ENCODE measurements at places on chromosomes 7 and 10. TPM values are rescaled to one million over a fixed set of nuclear protein-coding genes. Genes with fewer than 3 reads are reported as not detected.
A peak's percentile ranks its signal among the peaks of the same experiment; 100 is the strongest.

DNA sequence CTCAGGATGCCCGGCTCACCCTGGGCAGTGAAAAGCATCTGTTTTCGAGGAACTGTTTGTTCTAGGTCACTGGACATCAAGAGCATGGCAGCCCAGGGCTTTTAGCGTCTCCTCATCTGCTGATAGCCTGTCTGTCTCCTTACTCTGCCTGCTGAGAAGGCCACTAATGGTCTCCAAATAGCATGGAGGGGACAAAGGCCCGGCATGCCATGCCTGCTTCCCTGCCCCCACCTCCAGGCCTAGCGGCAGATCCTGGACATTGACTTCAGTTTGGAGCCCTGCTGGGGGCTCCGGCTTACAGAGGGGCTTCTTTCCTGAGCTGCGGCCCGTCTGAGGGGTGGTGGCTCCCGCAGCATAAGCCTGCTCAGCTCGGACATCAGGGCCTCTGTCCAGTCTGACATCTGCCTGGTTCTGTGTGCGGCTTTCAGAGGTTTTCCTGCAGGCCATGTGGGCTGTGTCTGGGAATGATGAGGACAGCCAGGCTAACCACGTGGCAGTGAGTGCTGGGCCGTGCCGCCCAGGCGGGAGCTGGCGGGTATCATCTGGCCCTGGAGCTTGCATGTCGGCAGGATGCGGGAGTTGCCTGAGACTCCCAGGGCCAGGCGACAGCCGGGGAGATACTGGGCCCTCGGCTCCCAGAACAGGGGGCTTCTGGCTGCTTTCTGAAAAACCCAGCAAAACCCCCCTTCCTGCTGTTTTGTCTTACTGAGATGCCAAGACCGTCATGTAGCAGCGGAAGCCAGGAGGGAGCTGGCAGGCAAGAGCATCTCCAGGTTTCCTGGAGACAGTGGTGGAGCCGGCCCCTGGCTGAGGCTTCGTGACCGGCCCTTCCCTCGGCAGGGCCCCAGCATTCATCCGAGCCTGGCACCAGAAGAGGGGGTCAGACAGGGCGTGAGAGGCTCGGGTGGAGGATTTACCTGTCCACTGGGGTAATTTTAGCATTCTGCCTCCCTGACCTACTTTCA is 9.2 kb downstream of the PFKFB3 start:
- DNase-seq, result no peak

GRCh38 chr10:111151595-111152307 is 74.9 kb downstream of the ADRA2A start:
- no peak for DNase-seq

DNA sequence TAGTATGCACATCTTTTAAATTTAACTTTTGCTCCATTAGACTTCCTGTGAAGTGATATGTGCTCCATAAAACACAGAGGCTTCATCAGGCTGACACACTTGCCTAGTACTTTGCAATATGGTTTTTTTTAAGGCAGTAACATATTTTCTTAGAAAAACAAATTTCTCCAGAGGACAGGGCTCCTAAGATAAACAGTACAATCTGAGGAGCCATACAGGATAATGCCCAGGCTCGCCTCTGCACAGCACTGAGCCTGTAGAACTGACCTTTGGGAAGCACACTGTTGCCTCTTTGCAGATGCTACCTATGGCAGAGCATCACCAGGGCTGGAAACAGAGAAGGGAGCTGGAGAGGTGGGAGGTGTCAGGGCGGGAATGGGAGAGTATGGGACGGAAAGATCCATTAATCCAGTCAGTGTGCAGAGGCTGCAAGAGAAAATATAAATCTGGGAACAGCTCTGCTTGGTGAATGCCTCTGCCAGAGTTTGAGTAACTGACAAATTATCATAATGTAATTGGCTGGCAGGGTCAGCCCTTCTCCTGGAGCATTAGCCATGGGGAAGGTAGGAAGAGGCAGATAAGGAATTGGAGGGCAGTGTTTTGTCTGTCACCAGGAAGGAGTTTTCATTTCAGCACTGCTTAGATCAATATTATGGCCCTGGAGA is 132.3 kb downstream of the CREB5 start:
- no peak for DNase-seq

DNA sequence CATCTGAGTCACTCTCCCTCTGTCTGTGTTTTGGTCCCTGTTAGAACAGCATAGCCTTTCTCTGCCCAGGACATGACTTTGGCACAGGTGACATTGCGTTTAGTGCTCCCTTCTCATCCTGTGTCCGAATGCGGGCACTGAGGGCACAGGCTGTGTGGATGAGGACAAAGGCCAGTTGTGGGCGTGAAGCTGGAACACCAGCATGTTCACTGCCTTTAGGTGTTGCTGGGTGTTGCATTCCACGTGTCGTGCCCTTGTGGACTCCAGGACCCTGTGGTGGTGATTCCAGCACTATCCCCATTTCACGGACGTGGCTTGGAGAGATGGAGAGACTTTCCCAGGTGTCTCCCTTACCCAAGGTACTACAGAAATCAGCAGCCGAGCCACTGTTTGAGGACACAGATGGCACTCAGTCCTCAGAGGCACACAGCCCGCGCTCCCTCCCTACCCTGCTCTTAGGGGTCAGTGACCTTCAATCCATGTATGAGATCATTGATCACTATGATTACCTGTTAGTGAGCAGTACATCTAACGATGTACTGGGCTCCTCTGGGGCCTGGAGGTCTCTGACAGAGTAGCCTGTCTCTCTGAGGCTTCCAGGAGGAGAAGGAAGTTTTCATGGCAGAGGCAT is 917 bp upstream of the CNPY1 start:
- no peak for DNase-seq

GRCh38 chr7:101676956-101677355 is 47.9 kb upstream of the MYL10 start:
- DNase-seq, result no peak

DNA sequence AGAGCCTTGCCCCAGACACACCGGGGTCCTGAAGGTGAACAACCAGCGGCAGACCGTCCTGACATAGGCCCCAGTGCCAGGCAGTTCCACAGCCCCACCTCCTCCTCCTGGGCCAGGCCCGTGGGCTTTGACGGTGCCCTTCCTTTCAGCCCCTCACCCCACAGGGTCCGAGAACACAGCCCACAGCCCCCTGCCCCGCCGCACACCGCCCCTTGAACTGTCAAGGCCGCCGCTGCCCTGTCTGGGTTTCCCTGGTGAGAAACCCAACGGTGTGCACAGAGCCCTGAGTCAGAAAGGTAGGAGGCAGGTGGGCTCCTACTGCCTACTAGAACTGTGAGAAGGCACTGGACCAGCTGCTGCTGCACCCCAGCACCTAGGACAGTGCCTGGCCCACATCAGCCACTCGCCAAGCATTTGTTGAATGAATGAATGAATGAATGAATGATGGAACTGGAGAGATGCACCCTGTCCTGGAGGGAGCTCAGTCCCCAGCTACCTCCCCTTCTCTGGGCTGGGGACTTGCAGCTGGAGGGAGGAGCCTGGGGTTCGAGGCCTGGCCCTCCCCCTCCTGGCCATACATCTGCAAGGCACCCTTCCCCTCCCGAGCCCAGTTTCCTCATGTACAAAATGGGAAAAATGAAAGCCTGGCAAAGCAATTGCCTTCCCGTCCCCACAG is 117.9 kb downstream of the SLIT1 start:
- no peak for DNase-seq

DNA sequence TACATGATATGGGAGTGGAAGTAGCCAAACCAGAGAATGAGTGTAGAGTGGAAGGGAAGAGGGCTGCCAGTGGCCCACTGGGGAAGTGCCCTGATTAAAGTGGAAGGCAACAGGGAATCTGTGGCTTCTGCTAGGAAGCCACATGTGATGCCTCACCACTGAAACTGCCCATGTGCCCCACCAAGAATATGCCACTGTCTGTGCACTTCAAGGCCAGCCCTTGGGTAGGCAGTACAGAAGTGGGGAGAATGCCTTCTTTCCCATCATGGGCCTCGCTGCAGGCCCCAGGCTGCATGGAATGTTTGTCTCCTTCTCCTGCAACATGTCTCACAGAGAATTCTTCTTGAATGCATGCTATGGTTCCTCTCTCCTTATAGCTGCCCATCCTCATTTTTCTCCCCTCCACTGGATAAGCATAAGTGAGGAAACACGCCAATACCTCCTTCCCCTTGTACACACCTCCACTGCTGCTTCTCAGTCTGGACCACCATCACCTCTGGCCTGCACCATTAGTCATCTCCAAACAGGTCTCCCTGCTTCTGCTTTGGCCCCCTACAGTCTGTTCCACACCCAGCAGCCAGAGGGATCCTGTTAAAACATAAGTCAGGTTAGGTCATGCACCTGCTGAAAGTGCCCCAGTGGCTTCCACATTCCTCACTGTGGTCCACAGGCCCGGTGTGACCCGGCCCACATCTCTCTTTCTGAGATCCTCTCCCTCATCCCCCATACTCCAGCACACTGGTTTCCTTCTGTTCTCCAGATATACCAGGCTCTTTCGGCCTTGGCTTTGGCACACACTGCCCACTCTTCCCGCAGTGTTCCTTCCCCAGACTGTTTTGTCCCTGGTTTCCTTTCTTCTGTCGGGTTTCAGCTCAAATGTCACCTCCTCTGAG is 37.1 kb downstream of the SNX10 start:
- no peak for DNase-seq

GRCh38 chr10:103917302-103918052 is 507 bp downstream of the STN1 start:
- no peak for DNase-seq

- DNase-seq, result peak; percentile 33
Measured at GRCh38 chr10:128178302-128178958, 52.2 kb upstream of the MKI67 start.

DNA sequence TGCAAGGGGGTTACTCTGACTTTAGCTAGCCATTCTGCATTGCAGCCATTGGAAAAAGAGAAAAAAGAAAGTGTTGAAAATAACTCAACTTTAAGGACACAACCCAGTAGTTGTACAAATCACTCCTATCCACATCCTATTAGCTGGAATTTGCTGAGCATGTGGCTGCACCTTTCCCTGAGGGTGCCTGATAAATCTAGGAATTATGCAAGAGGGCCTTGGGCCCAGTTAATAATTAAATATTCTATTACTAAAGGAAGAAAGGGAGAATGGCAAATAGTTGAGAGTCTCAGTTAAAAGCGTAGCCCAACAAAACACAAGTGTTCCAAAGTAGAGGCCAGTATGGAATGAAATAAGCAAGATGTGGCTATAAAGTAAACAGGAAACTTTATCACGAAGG is 200.9 kb upstream of the CNTNAP2 start:
- DNase-seq, result no peak

DNA sequence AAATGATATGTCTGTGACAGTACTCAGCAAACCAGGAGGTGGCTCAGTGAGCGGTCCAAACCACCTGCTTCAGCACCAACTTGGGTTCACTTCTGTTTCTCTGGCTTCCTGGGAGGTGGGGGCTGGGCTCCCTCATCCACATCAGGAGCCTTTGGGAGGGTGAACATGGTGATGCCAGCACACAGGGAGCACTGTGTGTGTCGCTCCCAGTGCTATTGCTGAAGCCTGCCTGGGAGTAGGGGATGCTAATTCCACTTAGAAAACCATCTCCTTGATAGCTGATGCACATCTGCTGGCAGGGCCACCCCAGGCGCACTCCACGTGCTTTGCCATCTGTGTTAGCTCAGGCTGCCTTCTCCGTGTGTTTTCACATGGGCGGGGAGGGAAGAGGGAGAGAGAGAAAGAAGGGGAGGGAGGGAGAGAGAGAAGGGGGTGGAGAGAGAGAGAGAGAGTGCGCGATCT is 58.0 kb downstream of the RAMP3 start:
- DNase-seq, result no peak

- DNase-seq, result peak; percentile 51
Measured at GRCh38 chr10:84783386-84783785, 455.0 kb downstream of the CCSER2 start.

GRCh38 chr10:26214551-26215395 is 1.8 kb upstream of the GAD2 start:
- DNase-seq, result no peak

SAP25 gene
- total RNA-seq, result not detected

DNA sequence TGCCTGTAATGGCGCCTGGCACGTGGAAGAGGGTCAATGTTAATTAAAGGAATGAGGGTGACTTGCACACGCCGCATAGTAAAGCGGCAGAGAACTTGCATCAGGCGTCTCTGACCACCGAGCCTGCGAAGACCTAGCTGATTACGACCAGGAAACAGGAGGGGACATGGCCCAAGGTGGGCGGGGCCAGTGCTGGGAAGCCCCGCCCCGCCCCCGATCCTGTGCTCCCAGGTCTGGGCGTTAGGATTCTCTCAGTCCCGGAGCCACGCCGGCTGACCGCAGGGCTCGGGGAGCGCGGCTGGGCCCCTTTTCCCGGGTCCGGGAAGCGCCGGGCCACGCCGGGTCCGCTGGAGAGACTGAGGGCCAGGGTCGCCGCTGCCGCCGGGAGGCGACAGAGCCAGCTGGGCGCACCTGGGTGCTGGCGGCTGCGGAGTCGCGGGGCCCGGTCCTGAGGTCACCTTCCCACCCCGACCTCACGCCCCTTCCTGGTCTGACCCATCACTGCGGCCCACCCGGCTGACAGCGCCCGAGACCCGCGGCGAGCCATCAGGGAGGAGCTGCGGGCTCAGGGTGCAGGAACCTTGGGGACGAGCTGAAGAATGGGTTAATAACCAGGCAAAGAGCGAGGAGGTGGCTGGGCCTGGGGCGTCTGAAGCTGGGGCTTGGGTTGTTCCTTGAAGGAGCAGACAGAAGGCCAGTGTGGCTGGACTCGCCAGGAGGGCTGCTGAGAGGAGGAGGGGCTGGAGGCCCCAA is 23.0 kb upstream of the GRID1 start:
- no peak for DNase-seq

- peak; percentile 71 for DNase-seq
Measured at GRCh38 chr10:3330663-3331062, 158.1 kb upstream of the PITRM1 start.

HTR5A gene
- not detected for total RNA-seq

DNA sequence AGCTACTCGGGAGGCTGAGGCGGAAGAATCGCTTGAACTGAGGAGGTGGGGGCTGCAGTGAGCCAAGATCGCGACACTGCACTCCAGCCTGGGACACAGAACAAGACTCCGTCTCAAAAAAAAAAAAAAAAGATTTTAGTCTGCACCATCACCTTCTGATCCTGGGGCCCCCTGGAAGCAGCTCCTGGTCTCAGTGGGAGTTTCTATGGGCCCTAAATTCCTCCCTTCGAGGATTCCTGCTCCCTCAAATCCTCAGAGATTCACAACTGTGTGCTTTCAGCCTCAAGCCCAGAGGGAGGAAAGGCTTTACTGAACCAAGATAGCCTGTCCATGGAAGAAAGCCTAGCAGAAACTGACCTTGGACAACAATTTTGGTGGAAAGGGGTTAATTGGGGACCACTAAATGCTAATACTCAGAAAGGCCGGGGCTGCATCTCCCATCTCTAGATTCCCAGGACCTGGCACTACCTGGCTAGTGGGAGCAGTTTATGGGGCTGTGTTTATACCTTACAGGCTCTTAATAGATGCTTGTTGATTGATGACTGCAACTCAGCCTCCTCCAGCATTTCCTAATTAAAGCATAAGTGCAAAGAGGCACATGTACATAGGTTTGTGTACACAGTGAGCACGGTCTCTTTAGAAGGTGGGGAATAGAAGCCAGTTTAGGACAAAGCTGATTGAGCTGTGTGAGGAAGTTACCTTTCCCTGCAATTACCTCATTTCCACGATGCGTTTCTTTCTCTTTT is 9.2 kb upstream of the FGFR2 start:
- DNase-seq, result no peak

- no peak for DNase-seq
Measured at GRCh38 chr10:106502641-106503040, 661.9 kb downstream of the SORCS1 start.

All from bronchial epithelial cell (primary cell).